ENCODE measurements at places on chromosomes 6 and 20.

GRCh38 chr6:149331871-149332270 is 14.4 kb downstream of the TAB2 start:
- no peak for DNase-seq

- no peak for DNase-seq
These were observed 51.1 kb downstream of the NFATC2 start for GRCh38 chr20:51491393-51491792.

DNA sequence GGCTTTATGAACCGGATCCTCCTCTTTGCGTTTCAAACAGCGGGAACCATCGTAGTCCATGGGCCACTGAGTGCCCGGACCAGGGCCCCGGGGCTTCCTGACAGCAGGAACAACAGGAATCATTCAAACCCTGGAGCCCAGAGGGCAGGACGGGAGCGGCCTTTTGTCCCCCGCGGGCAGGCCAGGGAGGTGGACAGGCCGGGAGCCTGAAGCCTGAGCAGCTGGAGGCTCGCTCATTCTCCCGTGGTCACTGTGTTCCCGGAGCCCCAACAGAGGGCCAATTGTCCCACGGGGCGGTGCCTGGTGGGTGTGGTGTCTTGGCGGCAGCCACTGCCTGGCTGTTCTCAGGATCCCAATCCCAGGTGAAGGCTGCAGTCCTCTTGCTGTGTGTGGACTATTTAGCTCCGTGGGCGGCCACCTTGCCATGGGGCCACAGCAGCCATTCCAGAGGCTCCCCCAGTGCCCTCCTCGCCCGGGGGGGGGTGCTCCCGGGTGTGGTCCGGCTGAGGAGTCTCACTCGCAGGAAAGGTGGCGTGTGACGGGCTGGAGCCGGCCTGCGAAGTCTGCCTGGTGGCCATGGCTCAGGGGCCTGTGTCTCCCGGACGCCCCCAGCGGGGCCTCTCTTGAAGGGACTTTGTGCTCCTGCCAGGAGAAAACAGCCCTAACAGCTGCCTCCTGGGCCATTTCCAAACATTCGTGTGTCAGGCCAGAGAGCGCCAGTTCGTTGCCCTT is 77.2 kb upstream of the BHLHE23 start:
- DNase-seq: no peak

GRCh38 chr20:46590443-46590842 is 40.0 kb upstream of the OCSTAMP start:
- no peak for DNase-seq

- DNase-seq: no peak
These were observed 36.6 kb downstream of the ABHD12 start for GRCh38 chr20:25353747-25354705.

DNA sequence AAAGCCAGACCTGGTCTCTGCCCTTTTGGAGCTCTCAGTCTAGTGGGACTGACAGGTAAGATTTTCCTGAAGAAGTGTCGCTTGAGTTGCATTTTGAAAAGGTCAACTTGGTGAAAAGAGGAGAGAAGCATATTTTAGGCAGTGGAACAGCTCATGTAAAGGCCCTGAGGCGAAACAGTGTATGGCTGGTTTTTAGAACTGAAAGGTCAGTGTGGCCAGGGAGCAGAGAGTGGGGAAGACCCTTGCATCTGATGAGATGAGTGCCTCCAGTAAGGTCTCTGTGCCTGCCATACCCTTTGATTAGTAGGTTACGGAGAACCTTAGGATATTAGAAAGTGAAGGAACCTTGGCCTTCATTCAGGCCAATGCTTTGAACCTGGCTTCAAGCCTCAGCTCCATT is 55.9 kb upstream of the SAYSD1 start:
- no peak for DNase-seq

GRCh38 chr6:25417046-25417605 is 138.0 kb downstream of the CARMIL1 start:
- no peak for DNase-seq

- DNase-seq: no peak
These were observed 16.6 kb downstream of the GJA10 start for GRCh38 chr6:89910902-89911240.

- no peak for DNase-seq
These were observed 5.2 kb downstream of the DNAH8 start for GRCh38 chr6:38720295-38720694.

- DNase-seq: no peak
These were observed 84.6 kb downstream of the PDE7B start for GRCh38 chr6:135935941-135936601.

DNA sequence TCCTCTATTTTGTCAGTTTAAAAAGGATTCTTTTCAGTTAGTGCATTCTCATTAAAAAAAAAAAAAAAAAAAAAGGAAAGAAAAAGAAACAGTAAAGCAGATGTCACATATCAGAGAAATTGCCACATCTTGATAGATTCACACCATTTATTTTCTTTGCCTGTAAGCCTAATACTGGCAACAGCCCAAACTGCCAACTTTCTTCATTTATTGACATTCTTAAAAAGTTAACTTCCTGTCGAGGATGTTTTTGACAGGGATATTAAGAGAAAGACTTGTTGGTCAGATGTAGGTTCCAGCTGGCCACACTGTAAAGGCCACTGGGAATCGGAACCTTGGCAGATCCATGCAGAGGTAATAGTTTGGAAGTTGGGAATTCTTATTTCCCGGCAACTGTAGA is 332.6 kb downstream of the NRN1 start:
- no peak for DNase-seq

DNA sequence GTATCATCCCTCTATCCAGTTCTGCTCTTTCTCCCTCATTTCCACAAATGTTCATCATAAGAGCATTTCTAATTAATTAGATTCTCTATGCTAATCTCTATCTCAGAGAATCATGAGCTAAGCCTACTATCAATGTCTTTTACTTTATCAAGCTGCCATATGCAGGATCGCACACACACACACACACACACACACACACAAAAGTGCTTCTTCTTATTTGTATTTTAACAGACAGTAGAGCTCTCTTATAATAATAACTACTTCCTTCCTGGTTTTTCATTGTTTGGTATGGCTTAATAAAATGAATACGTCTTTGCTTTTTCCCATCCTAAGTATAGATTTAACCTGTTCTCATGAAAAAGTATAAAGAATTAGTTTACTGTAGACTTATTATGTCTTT is 170.2 kb downstream of the HAO1 start:
- DNase-seq: peak; percentile 0

GRCh38 chr20:13525225-13525940 is 113.3 kb downstream of the TASP1 start:
- DNase-seq: peak; percentile 65

DNA sequence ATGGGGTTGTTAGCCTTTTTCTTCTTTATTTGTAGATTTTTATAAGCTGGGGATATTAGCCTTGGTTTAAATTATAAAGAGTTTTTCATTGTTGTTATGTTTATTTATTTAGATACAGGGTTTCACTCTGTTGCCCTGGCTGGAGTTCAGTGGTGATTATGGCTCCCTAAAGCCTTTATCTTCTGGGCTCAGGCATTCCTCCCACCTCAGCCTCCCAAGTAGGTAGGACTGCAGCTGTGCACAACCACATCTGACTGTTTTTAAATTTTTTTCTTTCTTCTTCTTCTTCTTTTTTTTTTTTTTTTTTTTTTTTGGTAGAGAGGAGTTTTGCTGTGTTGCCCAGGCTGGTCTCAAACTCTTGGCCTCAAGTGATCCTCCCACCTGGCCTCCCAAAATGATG is 80.9 kb downstream of the UBE3D start:
- no peak for DNase-seq

- no peak for DNase-seq
These were observed 280.4 kb downstream of the PACRG start for GRCh38 chr6:163008186-163008585.

GRCh38 chr6:125584468-125584939 is 164.9 kb upstream of the HEY2 start:
- DNase-seq: peak; percentile 69

DNA sequence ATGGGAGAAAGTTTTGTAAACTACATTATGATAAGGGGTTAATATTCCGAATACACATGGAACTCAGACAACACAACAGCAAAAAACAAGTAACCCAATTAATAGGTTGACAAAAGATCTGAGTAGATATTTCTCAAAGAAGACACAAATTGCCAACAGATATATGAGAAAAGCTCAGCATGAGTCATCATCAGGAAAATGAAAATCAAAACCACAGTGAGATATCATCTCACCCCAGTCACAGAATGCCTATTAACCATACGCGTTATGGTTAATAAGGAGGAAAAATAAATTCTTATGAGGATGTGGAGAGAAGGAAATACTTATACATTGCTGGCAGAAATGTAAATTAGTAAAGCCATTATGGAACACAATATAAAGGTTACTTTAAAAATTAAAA is 695.0 kb downstream of the COL12A1 start:
- DNase-seq: no peak

GRCh38 chr6:38909015-38909730 is 139.4 kb upstream of the GLP1R start:
- no peak for DNase-seq

DNA sequence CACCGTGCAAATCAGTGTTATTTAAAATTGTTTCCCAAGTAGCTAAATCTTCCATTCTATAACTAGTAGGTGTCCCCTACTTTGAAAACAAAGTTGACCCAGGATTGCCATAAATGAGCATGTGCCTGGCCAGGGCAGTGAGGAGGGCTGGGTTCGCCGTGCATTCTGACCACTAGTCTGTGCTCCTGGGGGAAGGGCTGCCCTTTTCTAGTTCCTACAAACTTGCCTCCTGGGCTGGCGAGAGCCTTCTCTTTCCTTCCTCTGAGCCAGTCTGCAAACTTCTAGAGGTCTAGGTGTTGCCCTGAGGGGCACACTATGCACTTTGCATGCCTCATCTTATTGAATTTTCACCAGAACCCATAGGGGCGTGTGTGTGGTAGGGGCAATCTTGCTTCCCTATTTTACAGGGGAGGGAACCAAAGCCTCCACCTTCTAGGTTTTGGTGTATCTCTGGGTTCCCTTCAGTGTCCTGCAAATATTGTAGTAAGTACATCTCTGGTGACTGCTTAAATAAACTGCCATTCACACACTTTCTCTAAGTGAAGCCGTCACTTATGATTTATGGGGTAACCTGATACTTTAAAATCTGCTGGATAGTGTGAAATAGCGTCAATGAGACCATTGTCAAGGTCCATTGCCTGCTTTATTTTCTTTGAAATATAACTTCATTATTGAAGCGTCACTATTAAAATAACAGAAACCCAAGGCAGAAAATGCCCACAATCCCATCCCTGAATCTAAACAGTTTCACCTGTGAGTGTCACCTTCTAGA is 42.2 kb downstream of the CDH26 start:
- DNase-seq: no peak

DNA sequence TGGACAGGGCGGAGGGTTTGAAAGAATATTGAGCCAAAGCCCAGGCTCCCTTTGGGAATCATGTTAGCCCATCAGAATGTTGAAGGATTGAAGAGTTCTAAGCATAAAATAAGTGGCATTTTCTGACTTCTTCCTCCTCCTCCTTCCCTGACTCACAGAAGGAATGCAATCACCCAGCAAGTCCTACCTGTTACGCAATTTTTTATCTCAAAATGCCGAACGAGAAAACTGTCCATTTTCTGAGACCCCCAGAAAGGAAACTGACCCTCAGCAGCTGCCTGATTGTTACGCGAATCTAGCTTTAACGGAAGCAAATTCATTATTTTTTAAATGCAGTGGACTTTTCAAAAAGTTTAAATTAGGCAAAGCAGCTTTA is 4.7 kb upstream of the DNAJC5 start:
- no peak for DNase-seq

- no peak for DNase-seq
These were observed 294.7 kb downstream of the FRK start for GRCh38 chr6:115765966-115766365.

GRCh38 chr6:89611666-89612065 is 26.9 kb downstream of the LYRM2 start:
- DNase-seq: no peak

DNA sequence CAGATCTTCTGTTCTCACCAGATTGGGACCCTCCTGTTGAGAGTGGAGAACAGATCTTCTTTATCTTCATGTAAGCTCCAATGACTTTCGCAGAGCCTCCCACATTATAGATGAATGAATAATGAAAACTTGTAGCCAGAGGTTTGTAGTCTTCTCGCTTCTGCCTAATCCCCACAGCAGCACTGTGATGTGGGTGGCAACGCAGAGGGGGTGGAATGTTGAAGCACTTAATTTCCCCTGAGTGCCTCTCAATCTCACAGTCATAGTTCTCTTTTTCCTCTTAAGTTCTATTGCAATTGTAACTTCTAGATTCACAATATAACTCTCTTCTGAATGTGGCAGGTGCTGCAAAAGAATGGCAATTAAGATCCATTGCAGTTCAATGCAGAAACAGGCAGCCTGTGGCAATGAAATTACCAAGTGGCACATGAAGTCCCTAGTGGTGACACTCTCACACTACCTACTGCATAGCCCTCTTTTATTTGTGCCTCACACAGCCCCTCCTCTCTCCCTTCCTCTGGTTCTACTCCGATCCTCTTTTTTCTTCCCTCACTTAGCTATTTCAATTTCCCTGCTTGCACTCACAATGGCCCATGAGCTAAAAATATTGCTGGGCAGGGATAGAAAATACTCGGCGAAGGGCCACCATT is 281.9 kb downstream of the UBE3D start:
- DNase-seq: no peak

GRCh38 chr6:52620906-52621190 is 44.0 kb upstream of the TRAM2 start:
- no peak for DNase-seq

DNA sequence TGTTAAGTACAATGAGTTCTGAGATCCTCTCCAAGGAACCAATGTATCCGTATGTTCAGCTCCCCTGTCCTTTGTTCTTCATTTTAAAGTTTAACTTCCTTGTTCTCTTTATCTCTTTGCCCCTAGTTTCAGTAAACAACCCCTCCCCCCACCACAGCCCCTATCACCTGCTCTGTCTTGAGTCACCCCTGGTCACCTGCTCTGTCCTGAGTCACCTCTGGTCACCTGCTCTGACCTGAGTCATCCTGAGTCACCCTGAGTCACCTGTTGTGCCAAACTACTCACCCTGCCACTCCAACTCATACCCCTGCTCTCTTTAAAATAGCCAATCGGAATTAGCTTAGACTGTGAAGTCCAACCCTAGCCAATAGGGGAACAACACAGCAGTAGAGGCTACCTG is 288.7 kb upstream of the CDYL start:
- no peak for DNase-seq

DNA sequence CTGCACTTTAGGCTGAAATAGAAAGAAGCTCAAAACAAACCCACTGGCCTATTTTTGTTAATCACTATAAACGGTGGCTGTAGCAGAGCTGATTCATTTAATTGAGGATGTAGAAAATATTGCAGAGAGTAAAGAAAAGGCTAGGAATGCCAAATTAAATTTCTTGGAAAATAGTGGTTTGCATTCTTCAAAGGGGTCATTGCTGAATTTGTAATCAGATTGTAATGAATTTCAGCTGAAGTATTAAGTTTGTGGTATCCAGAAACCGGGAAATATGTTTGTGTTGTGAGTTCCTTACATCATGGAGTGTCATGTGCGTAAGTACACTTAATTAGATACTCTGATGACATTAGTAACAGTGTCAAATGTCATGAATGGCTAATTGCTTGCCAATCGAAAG is 203.0 kb downstream of the SAMD5 start:
- DNase-seq: no peak

GRCh38 chr20:38454556-38455473 is 17.8 kb upstream of the RALGAPB start:
- no peak for DNase-seq
